ENCODE measurements at places on chromosomes 2 and 18.

GRCh38 chr2:19488009-19488691, 129.7 kb upstream of the OSR1 start:
- no peak for DNase-seq

GRCh38 chr2:32902986-32903385, 43.8 kb upstream of the LTBP1 start:
- no peak for DNase-seq

DNA sequence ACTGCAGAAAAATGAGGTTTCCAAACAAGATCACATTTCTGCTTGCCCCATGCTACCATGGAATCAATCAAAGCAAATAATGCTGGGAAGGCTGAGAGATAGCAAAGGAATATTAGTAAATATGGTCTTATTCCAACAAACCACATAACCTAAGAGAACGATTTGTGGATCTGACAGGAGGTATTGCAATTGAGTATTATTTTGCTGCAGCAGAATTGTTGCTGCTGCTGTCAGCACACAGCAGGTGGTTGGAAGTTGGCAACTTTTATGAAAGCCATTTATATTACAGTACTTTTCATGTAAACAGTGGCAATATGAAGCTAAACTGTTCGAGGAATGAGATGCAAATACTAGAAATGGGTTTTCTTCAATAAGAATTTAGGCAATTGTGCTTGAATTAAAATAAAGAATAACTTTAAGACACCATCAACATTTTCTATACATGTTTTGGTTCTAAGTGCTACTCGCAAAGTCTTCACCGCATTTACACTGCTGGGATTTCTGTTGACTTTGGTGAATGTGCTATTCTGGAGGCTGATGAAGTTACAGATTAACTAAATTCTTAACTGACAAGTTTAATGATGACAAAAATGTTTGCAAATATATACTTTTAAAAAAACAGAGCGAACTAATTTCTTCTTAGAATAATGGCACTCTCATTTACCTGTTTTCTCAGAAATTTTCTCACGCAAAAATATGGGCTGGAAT, 1285.7 kb downstream of the CNTNAP5 start:
- no peak for DNase-seq

DNA sequence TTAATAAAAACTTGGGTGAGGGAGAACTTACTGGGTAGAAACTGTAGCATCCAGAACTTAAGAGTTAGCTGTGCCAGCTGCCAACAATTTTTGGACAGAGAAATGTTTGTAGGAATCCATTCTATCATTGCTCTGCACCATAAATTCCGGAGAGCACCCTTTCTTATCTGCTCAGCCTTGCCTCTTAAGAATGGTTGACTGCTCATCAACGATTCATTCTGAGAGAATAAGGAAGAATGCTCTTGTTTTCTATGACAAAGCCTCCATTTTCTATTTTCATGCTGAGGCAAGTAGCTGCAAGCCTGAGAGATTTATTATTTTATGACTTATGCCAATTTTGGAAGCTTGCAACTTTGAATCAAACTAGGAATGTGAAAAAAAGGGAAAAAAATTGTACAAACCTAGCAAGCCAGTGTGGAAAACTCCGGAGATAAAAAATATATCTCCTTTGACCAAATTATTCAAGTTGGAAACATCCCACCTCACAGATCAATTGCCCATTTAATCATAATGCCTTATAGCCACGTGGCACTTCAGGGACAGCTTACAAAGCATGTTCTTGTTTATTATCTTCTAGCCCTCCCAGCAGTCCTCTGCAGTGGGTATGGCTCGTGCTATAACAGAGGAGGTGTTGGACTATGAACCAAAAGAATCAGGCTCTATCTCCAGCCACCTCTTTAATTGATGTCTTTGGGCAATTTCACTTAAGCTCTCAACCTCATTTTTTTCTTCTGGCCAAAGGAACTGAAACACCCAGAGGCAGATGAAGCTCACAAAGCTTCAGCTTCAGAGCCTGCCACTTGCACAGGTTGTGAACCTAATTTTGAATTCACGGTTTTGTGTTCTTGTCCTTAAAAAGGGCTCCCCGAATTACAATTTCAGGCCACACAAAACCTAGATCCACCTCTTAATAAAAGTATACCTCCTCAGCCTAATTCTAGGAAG, 40.9 kb upstream of the ATL2 start:
- no peak for DNase-seq

DNA sequence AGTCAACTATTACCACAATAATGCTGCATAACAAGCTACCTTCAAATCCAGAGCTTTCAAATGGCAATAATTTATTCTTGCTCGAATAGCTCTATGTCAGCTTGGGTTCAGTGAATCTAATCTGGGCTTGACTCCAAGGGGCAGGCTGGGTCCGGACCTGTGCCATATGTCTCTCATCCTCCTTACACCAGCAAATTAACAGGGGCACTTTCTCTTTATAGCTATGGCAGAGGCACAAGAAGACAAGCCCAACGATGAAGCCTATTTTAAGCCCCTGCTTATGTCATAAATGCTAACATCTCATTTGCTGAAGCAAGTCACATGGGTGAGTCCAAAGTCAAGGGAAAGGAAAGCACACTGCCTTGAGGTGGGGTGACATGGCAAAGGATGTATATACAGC, 13.3 kb upstream of the ZNF521 start:
- no peak for DNase-seq

- DNase-seq = no peak
These were observed 66.4 kb downstream of the COA5 start for GRCh38 chr2:98541906-98542305.

DNA sequence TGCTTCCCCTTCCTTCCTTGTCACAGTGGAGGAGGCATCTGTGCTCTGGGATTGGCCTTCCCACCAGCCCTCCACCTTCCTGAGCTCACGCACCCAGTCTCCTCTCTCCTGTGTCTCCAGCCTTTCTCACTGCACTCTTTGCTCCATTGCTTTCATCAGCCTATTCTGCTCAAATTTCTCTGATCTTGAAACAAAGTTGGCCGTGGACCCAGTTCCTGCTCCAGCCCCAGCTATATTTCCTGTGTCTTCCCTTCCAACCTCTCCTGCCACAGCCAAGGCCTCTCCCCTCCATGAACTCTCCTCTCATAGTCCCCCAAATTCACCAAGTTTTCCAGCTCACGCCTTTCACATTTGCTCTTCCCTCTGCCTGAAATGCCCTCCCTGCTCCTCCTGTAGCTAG, 226.6 kb upstream of the AGAP1 start:
- DNase-seq = no peak

DNA sequence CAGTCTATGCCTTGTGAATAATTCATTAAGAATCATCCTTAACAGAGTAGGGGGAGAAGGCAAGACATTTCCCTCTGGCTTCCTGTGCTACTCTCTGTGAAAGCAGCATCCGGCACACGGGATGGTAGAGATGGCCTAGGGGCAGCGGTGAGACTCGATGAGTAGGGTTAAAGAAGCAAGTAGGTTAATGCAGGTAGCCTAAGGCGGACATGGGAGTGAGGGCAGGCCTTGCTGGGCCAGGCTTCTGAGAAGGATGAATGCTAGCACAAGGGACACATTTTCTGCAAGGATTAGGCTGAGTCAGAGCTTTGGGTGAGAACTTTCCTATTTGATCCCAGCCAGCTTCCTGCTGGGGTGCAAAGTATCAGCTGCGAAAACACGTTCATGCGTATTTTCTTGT, 80.8 kb downstream of the NXPH2 start:
- no peak for DNase-seq

DNA sequence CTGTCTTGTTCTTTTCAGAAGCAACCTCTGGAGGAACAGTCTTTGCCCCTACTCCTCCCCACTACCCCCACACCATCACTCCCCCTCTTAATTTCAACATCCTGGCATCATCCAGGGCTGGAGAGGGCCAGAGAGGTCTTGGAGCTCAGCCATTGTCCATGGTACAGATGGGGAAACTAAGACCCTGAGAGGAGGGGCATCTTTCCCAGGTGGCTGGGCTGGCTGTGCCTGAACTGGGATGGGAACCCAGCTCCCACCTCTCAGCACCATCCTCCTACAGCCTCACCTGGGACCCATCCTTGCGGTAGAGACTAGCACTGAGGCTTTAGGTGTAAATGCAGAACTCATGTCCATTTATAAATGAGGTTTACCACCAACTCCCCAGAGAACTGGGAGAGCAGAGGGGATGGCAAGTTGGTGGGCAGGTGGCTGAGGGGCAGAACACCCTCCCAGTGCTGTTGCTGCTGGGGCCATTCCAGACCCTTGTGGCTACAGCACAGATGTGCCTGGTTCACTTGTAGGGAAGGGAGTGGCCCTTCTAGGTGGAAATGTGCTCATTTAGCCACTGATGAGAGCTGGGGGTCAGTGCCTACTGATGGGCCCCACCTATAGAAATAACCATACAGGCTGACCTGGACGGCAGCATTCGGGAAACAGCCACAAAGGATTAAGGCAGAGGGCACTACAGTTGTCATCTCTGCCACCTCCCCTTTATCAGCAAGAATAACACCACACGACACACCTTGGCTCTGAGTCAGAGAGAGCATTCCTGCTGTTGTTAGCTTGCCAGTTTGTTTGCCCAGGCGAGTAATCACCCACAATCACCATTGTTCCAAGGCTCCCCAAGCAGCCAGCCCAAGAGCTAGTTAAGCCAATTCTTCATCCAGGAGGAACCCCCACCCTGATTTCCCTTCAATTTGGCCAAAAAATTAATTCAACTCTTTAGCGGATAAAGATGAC, 2.1 kb downstream of the MLPH start:
- DNase-seq = no peak

- no peak for DNase-seq
These were observed 129.4 kb downstream of the TFCP2L1 start for GRCh38 chr2:121155502-121156056.

GRCh38 chr2:3434654-3435053, 55.2 kb downstream of the TRAPPC12 start:
- DNase-seq = no peak

DNA sequence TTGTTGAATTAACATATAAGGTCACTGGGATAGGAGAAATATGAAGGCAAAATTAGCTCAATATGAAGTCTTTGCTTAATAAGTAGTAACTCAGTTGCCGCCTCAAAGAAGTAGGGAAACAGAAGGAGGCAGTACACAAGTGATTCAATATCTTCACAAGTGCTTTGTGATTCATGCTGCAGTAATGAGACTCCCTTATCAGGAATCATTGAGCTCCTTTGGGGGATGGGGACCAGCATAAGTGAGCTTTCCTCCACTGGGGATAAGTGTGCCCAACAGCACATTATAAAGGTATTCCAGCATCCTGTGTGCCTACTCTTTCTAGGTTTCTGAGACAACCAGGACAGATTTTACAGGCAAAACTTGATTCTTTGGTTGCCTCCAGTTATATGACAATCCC, 323.4 kb upstream of the UBE2E3 start:
- DNase-seq = no peak

GRCh38 chr2:101272045-101272784, 19.5 kb downstream of the CNOT11 start:
- no peak for DNase-seq

DNA sequence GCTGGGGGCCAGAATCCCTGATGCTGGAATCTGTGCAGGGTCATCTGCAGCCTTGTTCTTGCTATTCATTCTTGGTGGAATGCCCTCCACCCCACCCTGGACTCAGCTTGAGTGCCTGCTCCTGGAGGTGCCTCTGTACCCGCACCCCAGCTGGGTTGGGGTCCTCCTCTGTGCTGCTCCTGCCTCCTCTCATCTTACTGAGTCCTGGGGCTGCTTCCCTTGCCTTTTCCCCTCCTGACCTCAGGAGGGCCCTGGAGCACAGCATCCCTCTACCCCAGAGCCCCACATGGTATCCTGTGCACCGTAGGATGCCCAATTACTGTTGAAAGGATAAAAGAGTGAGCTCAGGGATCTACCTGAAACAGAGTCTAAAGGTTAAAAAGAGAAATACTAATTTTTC, 81.6 kb downstream of the CIB4 start:
- DNase-seq = no peak

DNA sequence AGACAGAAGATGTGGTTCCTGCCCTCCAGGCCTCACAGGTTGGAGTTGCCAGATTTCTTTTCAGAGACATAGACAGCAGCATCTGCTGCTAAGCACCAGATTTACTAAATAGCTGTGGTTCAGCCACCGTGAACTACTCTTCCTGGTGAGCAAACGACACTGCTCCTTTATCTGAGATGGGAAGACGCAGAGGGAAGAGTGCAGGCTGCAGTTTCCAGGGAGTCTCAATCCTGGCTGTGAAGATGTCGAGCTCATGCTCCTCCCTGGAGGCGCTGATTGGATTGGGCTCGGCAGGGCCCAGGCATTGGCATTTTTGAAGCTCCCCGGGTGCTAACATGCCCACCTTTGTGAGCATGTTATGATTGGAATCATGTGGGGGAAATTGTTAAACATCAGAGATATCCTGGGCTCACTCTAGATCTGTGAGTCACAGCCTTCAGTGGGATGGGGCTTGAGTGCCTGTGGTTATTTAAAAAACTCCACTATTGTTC, 314.8 kb downstream of the TSN start:
- no peak for DNase-seq

- no peak for DNase-seq
These were observed 2.8 kb upstream of the LCLAT1 start for GRCh38 chr2:30444273-30444672.

- no peak for DNase-seq
These were observed 145.4 kb upstream of the ZNF516 start for GRCh38 chr18:76640438-76640837.

- no peak for DNase-seq
These were observed 8.9 kb downstream of the ADAM23 start for GRCh38 chr2:206452242-206452641.

Data from NCI-H1105 (cell line).